ENCODE measurements at places on chromosomes 2 and 18. TPM values are rescaled to one million over a fixed set of nuclear protein-coding genes. Genes with fewer than 3 reads are reported as not detected.

Gene CFAP65
- 3.0 TPM for polyA plus RNA-seq

Gene FRZB
- 2.3 TPM for polyA plus RNA-seq

Gene CFC1
- polyA plus RNA-seq: 6.3 TPM

Gene KCNJ3
- 0.25 TPM for polyA plus RNA-seq

DNA sequence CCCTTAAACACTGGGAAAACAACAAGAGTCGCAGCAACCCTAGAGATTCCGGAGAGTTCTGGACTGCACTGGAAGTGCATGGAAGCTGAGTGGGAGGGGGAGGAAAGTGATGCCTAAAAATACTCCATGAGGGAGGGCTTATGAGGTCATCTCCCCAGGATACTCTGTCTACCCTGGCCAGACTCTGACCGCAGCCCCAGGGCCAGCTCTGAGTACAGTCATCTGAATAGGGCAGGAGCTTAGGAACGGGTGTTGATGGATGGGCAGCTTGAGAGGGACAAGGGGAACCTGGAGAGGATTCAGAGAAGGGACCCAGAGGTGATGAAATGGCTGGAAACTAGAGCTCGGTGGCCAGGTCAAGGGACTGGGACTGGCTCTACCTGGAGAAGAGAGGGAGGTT is 79.3 kb upstream of the IGFBP5 start:
- no peaks in the 10 kb centered on the region for H3K4me1 ChIP-seq
- no peak for DNase-seq
- H3K4me3 ChIP-seq: no peak overlapping the region
- no peaks in the 10 kb centered on the region for H3K27me3 ChIP-seq
- H3K36me3 ChIP-seq: no peaks in the 10 kb centered on the region
- H3K27ac ChIP-seq: no peak overlapping the region

DNA sequence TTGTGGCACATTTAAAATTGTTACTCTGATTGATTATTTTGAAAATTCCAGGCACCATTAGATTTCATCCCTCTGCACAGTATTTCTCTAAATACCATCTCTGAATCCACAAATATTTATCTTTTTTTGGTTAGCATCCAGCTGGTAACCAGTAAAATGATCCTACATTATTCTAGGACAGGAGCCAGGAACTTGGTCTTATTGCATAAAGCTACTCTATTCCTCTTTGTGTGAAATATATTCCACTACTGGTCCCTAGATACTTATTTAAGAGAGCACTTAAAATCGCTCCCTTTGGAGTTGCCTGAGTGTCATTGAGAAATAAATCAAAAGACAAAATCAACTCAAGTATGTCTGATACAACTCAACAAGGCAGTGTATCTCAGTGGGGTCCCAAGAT is 7.4 kb upstream of the MBOAT2 start:
- no peaks in the 10 kb centered on the region for H3K4me1 ChIP-seq
- H3K4me3 ChIP-seq: no peak overlapping the region
- H3K36me3 ChIP-seq: no peaks in the 10 kb centered on the region
- DNase-seq: peak; percentile 55
- no peak overlapping the region for H3K27ac ChIP-seq

DNA sequence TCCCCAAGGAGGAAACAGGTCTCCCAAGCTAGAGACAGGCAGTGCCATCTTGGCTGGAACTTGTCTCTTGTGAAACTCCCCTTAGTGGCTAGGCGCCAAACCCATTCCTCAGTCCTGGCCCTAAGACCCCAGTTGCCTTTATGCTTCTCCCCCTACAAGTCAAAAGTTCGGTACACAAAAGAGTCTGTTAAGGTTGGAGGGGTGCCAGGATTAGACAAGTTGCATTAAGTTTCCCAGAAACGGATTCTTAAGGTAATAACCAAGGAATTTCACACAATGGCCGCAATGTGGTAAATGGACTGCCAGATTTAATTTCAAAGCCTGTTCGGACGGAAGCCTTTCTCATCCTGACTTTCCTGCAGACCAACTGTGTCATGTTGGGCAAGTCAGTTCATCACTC is 80.7 kb downstream of the CCBE1 start:
- no peak overlapping the region for H3K27ac ChIP-seq
- no peak for DNase-seq
- H3K27me3 ChIP-seq: no peaks in the 10 kb centered on the region
- no peaks in the 10 kb centered on the region for H3K36me3 ChIP-seq
- H3K4me3 ChIP-seq: no peak overlapping the region
- H3K4me1 ChIP-seq: no peaks in the 10 kb centered on the region

DNA sequence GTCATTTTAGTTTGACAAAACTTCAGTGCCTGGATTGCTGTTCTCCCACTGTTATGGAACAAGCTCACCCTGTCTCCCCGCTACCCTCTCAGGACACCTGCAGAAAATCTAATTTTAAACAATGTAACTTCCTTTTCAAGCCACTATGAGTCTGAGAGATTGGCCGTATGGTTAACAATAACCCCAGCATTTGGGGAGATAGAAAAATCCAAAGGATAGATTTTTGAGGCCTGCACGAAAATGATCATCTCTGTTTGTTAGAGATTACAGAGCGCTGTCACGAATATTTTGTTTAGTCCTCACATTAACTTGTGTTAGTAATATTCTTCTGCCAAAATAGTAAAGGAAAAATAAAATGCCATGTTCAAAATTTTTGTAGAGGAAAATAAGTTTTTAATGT is 24.7 kb downstream of the CAB39 start:
- H3K27me3 ChIP-seq: no peaks in the 10 kb centered on the region
- DNase-seq: no peak
- H3K36me3 ChIP-seq: peaks cover 11% of the 10 kb centered on the region

GRCh38 chr2:208315081-208315788 is 49.2 kb downstream of the PIKFYVE start:
- no peak overlapping the region for H3K27ac ChIP-seq
- no peak for DNase-seq
- H3K4me3 ChIP-seq: no peak overlapping the region
- no peaks in the 10 kb centered on the region for H3K27me3 ChIP-seq
- no peaks in the 10 kb centered on the region for H3K4me1 ChIP-seq

- no peak for DNase-seq
- H3K36me3 ChIP-seq: peaks cover 39% of the 10 kb centered on the region
- H3K27ac ChIP-seq: no peak overlapping the region
- no peak overlapping the region for H3K4me3 ChIP-seq
- peaks cover 2% of the 10 kb centered on the region for H3K4me1 ChIP-seq
These were observed 3.1 kb upstream of the HES6 start for GRCh38 chr2:238242731-238243495.

DNA sequence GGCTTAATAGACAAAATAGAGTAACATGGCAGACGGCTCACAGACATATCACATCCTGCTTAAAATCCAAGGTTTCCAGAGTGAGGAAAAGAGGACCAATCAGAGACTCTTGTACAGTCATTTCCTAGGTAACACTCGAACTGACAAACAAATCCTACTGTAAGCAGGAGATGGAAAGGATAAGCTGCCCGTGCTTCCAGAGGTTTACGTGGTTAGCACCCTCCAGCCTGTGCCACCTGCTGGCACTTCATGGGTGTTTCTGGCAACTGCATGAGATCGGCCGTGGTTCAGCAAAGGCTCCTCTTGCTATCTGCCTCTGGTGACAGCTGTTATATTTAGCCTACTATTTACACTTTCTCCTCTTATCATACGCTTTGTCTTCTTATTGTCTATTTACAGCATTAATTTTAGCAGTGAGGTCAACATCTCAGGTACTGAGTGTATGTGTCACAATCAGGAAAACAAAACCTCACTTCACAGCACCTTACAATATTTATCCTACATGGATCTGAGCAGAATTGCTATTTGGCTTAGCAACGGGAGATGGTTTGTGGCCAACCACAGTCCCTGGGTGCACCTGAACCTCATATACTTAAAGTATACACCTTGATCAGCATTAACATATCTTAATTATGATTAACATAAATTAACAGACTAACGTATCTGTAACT is 226.9 kb downstream of the TMEM163 start:
- H3K27me3 ChIP-seq: no peaks in the 10 kb centered on the region
- H3K27ac ChIP-seq: no peak overlapping the region
- no peaks in the 10 kb centered on the region for H3K4me1 ChIP-seq
- no peak for DNase-seq
- H3K4me3 ChIP-seq: no peak overlapping the region

GRCh38 chr2:88627856-88628570 is 749 bp upstream of the EIF2AK3 start:
- no peak for DNase-seq
- no peaks in the 10 kb centered on the region for H3K27me3 ChIP-seq
- no peaks in the 10 kb centered on the region for H3K36me3 ChIP-seq
- H3K4me3 ChIP-seq: peak overlapping the region; percentile 31
- peak overlapping the region; percentile 99 for H3K27ac ChIP-seq

GRCh38 chr2:231413456-231413855 is 17.9 kb downstream of the B3GNT7 start:
- no peaks in the 10 kb centered on the region for H3K36me3 ChIP-seq
- H3K4me1 ChIP-seq: peaks cover 5% of the 10 kb centered on the region
- no peak for DNase-seq
- no peak overlapping the region for H3K27ac ChIP-seq
- no peak overlapping the region for H3K4me3 ChIP-seq

- no peaks in the 10 kb centered on the region for H3K27me3 ChIP-seq
- H3K4me3 ChIP-seq: no peak overlapping the region
- DNase-seq: no peak
- no peaks in the 10 kb centered on the region for H3K36me3 ChIP-seq
These were observed 223.5 kb downstream of the UBE2E3 start for GRCh38 chr2:181203916-181204315.

DNA sequence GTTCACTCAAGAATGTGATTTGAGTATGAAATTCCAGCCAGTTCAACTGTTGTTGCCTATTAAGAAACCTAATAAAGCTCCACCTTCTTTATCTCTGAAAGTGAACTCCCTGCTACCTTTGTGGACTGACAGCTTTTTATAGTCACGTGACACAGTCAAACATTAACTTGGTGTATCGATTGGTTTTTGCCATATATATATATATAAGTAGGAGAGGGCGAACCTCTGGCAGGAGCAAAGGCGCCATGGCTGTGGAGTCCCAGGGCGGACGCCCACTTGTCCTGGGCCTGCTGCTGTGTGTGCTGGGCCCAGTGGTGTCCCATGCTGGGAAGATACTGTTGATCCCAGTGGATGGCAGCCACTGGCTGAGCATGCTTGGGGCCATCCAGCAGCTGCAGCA is at the start of gene UGT1A1:
Gene UGT1A1 (plus strand): TSS at position 228 of the 400 bp plus-strand sequence. CDS start 18 bp downstream, at position 246.
- H3K27ac ChIP-seq: no peak within 1 kb of the TSS
- no peak for DNase-seq
- no peaks in the 10 kb centered on the region for H3K4me1 ChIP-seq
- H3K4me3 ChIP-seq: no peak within 1 kb of the TSS

DNA sequence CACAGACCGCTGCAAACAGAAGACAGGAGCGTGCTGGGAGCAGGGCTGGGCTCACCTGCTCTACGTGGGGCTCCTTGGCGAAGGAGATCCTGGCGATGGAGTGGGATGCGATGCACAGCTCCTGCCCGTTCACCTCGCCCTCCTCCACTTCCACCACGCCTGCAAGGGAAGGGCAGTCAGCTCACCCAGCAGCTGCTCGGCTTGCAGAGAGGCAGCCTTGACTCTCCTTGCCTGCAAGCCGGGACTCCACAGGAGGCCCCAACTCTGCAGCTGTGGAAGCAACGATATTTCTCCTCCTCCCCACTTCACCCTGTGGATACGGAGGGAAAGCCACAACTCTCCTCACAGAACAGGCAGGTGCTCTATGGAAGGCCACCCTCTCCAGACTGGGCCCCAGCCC is 35.1 kb downstream of the THAP4 start:
- no peaks in the 10 kb centered on the region for H3K27me3 ChIP-seq
- H3K4me1 ChIP-seq: no peaks in the 10 kb centered on the region
- no peak overlapping the region for H3K4me3 ChIP-seq
- H3K27ac ChIP-seq: no peak overlapping the region

- H3K27ac ChIP-seq: no peak overlapping the region
- no peak overlapping the region for H3K4me3 ChIP-seq
- DNase-seq: no peak
These were observed 1300.1 kb upstream of the ACVR2A start for GRCh38 chr2:146544701-146545100.

DNA sequence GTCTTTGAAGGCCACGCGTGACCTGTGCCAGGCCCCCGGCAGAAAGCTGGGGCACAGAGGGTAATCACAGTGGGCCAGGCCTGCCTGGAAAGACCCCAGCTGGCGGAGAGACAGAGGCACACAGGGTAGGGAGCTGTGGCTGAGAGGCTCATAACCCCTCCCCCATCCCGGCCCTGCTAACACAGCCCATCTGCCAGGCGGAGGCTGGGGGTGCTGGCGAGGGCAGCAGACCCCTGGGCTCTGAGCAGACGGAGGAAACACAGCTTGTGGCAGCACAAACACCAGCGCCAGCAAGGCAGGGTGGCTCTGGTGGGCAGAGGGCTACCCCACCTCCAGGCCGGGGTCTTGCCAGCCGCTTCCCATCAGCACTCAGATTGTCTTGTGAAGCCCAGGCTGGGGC is 19.0 kb downstream of the HS6ST1 start:
- no peaks in the 10 kb centered on the region for H3K4me1 ChIP-seq
- no peak for DNase-seq
- no peak overlapping the region for H3K4me3 ChIP-seq
- H3K27ac ChIP-seq: no peak overlapping the region

GRCh38 chr2:96773922-96774321 is 13.2 kb downstream of the CNNM4 start:
- no peaks in the 10 kb centered on the region for H3K27me3 ChIP-seq
- H3K4me3 ChIP-seq: no peak overlapping the region
- no peaks in the 10 kb centered on the region for H3K36me3 ChIP-seq
- peaks cover 20% of the 10 kb centered on the region for H3K4me1 ChIP-seq
- no peak overlapping the region for H3K27ac ChIP-seq
- DNase-seq: no peak

DNA sequence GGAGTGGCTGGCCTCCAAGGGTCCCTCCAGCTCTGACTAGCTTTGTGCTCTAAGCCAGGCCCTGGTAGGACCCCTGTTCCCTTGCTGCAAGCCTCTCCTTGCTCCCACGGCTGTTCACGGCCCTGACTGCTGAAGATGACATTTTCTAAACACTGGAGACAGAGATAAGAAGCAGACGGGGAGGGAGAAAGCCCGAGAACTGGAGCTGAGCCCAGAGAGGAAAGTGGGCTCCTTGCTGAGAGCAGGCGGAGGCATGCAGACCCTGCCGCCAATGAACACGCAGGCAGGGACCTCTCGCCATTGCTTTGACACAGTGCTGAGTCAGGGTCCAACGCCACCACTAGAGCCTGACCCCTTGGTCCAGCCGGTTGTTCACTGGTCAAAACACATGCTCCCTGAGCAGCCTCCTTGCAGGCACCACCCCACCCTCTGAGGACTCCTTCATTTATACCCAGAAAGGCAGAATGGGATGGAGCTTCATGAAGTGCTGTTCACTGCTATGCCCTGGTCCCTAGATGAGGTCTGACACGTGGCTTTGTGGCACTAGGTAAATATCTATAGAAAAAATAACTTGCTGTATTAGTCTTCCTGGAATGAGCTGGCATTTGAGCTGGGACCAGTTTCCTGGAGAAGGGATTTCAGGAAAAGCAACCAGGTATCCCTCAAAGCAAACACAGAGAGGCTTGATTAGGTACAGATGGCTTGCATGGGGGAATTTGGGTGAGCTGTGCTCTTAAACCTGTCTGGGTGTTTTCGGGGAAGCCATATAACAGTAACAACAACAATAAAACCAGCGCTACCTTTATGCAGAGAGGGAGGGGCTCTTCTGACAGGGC is 65.7 kb downstream of the MCFD2 start:
- no peaks in the 10 kb centered on the region for H3K36me3 ChIP-seq
- H3K27me3 ChIP-seq: no peaks in the 10 kb centered on the region
- DNase-seq: peak; percentile 84
- H3K4me3 ChIP-seq: no peak overlapping the region
